ENCODE measurements at places on chromosomes 3 and 15.

GRCh38 chr3:12393894-12394293 lies 90.4 kb upstream of the TSEN2 start:
- DNase-seq = no peak

GRCh38 chr3:36678216-36679013 lies 85.9 kb downstream of the DCLK3 start:
- DNase-seq = no peak

DNA sequence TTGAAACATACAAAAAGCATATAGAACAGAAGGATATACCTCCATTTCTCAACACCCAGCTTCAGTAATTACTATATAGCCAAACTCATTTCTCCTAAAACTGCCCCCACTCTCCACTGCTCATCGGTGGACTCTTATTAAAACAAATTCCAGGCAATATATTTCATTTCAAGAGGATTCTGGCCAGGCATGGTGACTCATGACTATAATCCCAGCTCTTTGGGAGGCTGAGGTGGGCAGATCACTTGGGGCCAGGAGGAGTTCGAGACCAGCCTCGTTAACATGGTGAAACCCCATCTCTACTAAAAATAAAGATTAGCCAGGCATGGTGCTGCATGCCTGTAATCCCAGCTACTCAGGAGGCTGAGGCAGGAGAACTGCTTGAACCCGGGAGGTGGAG lies 40.9 kb downstream of the SNX4 start:
- DNase-seq = no peak

GRCh38 chr3:67635257-67635656 lies 19.2 kb downstream of the SUCLG2 start:
- DNase-seq = no peak

GRCh38 chr3:180624714-180625113 lies 22.8 kb downstream of the TTC14 start:
- no peak for DNase-seq

GRCh38 chr3:36763850-36764703 lies at the start of gene DCLK3:
Gene DCLK3 (minus strand): TSS chr3:36764553. CDS start chr3:36764263, 290 bp downstream.
- no peak for DNase-seq

DNA sequence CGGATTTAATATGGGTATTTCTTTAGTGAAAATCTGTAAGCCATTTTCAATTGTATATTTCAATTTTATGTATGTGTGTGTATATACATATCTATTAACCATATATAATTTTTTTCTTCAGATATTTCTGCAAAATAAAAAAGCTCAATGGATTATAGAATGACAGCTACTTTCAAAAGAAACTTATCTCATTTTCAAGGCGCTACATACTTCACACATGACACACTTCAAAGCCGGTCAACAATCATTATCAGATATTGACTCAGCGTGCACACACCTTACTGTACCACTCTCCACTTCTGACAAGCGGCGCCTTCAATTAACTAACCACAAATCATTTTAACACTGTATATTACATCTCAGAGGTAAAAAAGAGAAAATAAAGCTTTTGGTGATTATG lies 39.6 kb downstream of the ATP13A3 start:
- no peak for DNase-seq

DNA sequence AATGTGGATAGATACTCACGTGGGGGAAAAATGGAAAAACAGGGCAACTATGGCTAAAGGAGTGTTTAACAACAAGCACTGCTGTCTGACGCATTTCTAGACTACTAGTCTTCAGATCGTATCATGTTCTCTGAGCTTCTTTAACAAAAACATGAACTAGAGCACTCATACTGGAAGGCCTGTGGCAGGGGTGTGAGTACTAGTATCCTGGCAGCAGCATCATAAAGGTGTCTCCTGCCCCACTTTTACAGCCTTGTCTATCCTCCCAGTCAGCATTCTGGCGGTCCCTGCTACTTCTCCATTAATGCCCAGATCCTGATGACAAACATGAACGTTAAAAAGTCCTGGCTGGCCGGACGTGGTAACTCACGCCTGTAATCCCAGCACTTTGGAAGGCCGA lies 4.0 kb downstream of the FMN1 start:
- no peak for DNase-seq
